ENCODE measurements at places on chromosomes 7 and 10. TPM values are rescaled to one million over a fixed set of nuclear protein-coding genes. Genes with fewer than 3 reads are reported as not detected.
A peak's percentile ranks its signal among the peaks of the same experiment; 100 is the strongest.

GRCh38 chr10:6445671-6446316 lies 134.3 kb downstream of the PRKCQ start:
- peak; percentile 13 for DNase-seq

GRCh38 chr10:26681076-26681475 lies 16.4 kb upstream of the PDSS1 start:
- no peak for DNase-seq

IFIT2 gene
- total RNA-seq = 14.6 TPM

DNA sequence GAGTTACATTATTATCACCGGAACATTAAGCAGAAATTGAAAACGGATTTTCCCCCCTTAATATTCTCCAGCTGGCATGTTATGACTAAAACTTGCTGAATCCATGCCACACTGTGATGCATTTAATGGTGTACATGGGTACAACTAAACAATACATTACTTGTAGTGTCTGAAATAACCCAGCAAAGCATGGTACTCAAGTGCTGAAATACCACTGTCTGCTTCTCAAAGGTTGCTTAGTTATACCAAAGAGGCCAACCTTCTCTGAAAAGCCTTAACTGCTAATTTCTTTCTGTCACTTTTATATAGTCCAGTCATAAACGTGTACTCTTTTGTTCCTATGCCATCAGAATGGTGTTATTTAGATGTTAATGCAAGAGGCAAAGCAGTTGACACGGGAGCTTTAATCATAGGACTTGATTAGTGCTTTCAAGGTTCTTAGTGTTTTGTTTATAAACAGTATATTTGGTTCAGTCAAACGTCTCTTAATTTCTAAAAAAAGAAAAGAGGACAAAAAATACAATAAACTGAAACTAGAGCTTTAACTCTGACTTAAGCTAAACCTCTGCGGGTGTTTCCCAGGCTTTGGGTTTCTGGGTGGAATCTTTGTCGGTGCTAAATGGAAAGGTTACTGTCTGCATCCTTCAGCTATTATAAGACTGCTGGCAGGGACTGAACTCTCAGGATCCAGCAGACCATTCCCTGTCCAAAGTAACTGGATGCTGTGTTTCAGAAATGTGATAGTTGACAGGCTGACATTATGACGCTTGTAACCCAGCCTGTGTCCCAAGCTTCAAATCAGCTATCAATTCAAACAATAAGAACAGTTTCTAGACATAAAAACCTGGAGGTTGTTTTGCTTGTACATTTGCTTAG lies 202.6 kb downstream of the PPP1R3A start:
- DNase-seq = peak; percentile 62

NUTM2E gene
- 0.79 TPM for total RNA-seq

TMEM139 gene
- total RNA-seq = 0.59 TPM

ANKRD2 gene
- 0.89 TPM for total RNA-seq

DNA sequence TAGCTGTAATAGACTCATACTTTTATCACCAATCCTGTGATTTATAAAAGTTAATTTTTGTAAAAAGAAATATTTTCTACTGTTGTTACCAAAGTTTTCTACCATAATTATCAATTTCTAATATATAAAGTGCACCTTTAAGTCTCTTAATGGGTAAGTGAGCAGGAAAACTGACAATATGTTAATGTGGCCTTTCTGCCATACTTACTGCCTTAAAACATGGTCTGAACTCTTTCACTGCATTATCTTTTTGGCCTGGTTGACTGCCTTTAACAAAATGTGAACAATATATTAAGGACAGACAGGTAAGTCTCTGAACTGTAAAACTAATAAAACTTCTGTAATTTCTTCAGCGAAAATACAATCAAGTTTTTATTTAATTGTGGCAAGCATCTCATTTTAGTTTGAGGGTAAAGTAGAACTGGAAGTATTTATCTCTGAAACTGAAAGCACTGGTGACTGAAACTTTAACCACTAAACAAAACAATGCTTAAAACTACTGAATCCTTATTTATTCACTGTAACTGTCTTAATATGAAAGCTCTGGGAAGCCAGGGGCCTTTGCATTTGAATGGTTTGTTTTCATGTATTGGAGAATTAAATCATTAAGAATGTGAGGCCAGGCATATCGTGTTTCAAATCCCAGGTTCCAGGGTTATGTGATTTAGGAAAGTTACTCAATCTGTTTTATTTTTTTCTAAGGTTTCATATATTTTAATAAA lies 948.8 kb upstream of the POT1 start:
- DNase-seq = no peak

DNA sequence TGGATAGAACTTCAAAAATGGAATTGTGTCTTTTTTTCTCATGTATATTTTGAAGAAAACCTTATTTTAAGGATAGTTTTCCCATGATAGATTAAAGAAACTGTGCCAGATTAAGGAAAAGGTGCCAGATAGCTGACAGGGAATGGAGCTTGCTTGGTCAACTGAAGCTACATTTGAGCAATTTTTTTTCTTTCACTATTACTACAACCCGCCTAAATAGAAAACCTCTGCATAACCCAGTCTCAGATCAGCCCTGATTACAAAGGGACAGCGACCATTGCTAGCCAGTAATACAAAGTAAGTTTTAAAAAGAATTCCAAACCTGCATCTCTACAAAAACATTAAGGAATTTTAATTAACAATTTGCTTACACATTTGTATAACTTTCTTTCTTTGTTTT lies 1123.4 kb upstream of the LRRTM3 start:
- no peak for DNase-seq
